ENCODE measurements at places on chromosomes 7 and 10.

- DNase-seq, result no peak
Measured at GRCh38 chr7:20228654-20229053, 11.5 kb upstream of the MACC1 start.

GRCh38 chr10:89789188-89789877 is 87.9 kb downstream of the KIF20B start:
- no peak for DNase-seq

GRCh38 chr10:92517034-92517655 is 56.7 kb downstream of the IDE start:
- DNase-seq, result peak; percentile 32

DNA sequence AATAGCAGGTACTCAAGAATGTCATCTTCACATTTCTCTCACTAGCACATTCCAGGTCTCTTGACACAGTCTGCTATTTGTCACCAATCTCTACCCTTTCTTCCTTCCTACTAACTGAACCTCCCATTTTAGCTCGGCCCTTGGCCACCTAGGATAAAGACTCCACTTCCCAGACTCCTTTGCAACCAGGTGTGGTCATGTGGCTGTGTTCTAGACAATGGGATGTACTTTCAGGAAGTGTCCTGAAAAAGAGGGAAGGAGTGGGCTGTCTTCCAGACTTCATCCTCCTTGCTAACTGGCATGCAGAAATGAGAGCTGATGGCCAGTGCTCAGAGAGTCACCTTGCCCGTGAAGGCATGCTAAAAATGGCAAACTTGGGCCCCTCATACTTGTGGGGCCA is 139.2 kb downstream of the AMPH start:
- DNase-seq, result no peak

DNA sequence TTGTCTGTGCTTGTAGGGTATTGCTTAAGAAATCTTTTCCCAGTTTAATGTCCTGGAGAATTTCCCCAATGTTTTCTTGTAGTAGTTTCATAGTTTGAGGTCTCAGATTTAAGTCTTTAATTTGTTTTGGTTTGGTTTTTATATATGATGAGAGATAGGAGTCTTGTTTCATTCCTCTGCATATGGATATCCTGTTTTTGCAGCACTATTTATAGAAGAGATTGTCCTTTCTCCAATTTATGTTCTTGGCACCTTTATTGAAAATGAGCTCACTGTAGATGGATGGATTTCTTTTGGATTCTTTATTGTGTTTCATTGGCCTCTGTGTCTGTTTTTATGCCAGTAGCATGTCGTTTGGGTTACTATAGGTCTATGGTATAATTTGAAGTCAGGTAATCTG is 20.2 kb downstream of the ADIRF start:
- DNase-seq, result no peak

DNA sequence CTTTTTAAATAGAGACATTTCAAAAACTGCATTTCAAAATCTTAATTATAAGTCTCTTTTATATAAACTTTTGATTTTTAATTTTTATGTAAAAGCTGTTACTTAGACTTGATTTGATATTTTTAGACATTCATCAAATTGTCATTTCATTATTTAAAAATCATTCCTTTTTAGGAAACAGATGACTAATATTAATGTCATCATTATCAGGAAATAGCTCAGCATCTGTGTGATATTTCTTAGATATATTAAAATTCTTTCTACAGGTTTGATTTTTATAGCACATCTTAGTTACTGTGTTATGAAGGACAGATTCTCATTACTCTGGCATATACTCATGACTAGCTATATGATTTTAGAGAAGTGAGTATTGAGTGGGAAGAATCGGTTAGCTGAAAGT is 17.2 kb downstream of the RUNDC3B start:
- no peak for DNase-seq

DNA sequence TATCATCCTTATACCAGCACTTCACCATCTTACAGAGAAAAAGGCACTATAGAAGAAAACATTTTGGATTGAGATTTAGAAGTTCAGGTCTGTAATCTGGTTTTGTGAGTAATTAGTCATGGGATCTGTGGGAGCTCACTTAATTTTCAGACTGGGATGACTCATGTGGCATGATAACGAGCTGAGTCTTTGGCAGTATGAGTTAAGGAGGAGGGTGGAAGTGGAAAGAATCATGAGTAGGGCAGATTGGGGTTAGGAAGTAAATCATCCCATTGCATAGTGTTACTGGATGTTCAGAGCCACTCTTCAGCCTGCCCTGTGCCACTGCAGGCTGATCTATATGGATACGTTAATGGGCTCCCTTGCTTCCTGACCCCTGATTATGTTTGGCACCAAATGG is 64.9 kb downstream of the ZNF92 start:
- no peak for DNase-seq

GRCh38 chr10:28774051-28774995 is 97.0 kb downstream of the BAMBI start:
- DNase-seq, result no peak

DNA sequence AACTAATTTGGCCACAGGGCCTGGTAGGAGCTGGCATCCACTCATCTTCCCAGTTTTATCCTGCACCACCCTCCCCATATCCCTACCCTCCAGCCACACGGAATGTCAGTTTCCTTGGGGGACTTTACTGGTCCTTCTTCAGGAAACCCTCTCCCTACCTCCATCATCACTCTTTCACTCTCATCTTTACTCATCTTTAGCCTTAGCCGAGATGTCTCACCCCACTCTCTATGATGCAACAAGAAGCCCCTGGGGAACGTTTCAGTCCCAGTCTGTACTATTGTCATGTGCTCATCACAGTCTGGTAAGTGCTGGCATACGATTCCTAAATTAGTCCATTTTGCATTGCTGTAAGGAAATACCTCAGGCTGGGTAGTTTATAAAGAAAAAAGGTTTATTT is 34.9 kb upstream of the TMEM248 start:
- DNase-seq, result no peak

DNA sequence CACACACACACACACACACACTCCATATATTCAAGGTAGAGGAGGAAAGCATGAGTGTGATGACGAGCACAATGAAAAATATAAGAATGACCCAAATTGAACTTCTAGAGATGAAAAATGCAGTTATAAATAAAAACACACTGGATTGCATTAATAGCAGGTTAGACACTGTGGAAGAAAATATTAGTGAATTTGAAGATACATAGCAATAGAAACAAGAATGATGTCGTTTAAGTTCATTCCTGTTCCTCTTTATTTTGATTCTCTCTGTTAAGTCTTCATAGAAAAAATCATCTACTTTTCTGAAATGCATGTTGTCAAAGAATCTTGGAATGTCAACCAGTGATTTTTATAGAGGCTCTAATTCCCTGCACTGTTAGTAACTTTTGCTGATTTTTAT is 78.4 kb downstream of the BTAF1 start:
- DNase-seq, result no peak

DNA sequence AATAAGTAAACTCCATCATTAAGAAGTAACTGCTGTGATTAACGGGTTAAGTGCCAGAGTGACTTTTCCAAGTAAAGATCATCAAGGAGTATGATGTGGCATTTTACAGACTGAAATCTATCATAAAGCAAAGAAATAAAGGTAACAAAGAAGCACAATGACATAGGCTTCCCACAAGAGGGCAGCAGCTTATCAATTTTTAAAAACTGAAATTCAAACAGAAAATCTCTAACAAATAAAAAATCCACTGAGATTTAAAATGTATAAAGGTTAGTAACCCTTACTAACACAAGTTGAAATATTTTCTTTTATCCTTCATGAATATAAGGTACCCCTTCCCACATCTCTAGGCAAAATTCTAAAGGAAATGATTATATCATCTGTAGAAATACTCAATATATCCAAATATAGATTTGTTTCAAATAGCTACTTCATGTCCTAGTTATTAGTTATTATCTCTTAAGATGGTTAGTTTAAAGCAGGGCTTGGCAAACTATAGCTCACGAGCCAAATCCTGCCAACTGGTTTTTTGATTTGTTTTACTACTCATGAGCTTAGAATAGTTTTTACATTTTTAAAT is 29.2 kb downstream of the FAM3C start:
- DNase-seq, result no peak

DNA sequence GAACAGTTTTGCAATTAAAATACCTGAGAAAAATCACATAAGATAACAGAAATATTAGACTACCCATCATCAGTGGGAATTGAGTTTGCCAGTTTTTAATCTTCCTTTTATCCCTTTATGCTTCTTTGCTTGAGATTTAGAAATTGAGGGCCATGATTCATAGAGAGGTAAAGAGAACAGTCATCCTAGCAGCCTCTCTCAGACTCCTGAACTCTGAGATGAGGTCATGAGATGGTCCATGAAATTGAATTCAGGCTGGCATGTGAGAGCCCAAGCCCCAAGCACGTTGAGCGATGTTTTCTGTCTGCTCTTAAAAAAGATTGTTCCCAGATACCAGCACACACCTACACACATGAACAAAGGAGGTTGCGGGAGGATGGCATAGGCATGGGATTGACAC is 91.1 kb downstream of the CREB5 start:
- no peak for DNase-seq

DNA sequence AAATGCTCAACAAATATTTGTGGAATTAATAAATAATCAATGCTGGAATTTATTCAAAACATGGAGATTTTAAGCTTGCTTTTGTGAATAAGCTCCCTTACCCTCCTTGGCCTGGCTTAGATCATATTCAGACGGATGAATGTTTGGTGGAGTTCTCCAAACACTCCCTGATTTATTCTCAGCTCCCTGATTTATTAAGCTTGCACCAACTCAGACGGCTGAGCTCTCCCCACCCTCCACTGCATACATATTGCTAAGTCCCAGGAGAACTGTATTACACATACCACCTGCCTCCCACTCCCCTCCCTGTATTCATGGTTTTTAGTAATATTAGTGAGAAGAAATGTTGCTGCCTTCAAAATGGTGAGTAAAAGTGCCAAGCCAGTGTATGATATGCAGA is 1057.5 kb downstream of the SORCS3 start:
- no peak for DNase-seq

DNA sequence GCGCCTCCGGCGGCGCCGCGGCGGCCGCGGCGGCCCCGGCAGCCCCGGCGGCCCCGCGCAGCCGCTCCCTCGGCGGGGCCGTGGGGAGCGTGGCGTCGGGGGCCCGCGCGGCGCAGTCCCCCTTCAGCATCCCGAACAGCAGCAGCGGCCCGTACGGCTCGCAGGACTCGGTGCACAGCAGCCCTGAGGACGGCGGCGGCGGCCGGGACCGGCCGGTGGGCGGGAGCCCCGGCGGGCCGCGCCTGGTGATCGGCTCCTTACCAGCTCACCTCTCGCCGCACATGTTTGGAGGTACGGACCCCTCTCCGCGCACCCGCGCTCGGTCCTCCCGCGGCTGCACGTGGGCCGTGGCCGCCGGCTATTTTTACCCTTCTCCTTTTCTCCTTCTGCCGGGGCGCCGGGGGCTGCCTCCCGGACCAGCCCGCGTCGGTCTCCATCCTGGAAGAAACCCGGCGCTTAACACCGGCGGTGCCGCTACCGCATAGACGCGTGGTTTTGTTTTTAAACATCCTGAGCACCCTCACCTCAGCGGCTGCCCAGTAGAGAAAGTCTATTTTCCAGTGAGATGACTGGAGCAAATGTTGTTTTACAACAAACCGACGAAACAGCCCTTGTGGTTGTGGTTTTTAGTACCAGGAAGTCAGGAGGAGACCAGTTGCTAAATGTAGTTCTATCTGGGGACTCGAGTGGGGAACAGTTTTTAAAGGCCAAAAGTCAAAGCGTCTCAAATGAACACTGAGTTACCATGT is 1.3 kb downstream of the ZNRF2 start:
- DNase-seq, result peak; percentile 40

GRCh38 chr7:74452748-74453321 is 871 bp upstream of the GTF2IRD1 start:
- DNase-seq, result peak; percentile 16

DNA sequence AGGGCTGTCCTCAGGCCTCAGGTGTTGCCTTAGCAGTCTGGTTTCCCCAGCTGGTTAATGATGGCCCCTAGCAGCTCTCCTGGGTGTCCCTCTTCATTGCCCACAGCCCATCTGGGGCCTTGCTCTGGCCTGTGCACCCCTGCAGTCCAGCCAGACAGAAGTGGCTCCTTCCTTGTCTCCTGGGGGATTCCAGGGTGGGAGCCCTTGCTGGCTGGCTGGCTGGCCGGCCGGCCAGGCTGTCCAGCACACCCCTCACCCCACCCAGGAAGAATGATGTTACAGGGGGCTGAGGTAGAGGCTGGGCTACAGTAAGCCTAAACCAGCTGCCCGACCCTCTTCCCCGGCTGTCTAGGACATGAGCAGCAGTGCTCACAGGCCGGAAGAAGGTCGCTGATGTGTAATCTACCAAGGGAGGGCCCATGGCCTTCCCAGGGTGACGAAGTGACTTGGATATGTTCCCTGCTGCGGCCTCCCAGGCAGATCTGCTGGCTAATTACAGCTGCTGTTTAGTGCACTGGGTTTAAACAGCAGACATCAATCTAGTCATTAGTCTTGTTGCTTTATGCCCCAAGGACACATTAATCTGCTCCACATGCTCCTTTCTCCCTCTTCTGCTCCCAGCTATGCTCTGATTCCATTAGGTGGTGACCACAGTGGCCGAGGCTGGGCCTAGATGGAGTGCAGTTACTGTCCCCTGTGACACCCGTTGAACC is 53.8 kb upstream of the LRRC4 start:
- DNase-seq, result no peak

- no peak for DNase-seq
Measured at GRCh38 chr10:96673318-96674099, 46.8 kb downstream of the PIK3AP1 start.

DNA sequence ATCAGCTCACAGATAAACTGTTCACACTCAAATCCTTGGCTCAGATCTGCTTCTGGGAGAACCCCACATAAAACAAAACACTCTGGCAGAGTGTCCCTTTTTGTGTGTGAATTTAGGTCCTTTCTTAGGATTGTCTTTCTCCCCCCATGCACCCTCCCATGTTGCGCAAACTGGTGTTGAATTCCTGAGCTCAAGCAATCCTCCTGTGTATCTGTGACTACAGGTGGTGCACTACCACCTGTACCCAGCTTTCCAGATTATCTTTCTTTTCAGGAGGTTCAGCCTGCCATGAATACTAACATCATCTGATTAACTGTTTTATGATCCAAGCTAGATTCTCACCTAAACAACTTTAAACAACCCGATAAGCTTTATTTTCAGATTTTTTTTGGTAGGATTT is 177.6 kb upstream of the CSTF2T start:
- no peak for DNase-seq

DNA sequence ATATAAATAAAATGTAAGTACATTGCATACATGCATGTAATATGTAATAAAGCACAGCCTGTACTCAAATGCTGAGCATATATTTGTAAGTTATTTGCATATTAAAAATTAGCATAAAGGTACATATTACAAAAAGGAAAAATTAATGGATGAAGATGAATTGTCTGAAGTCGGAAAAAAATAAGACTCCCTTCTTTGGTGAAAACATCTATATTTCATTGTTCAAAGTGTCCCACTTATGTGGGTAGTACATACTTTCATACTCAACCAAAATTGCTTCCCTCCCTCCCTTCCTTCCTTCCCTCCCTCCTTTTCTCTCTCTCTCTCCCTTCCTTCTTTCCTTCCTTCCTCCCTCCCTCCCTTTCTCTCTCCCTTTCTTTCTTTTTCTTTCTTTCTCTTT is 498.1 kb downstream of the MAGI2 start:
- no peak for DNase-seq

Data from T-helper 22 cell (primary cell).